SK-N-SH treated with all-trans-retinoic acid at 6 μM for 48 hours (cell line): ENCODE measurements at places on chromosomes 4 and X.

DNA sequence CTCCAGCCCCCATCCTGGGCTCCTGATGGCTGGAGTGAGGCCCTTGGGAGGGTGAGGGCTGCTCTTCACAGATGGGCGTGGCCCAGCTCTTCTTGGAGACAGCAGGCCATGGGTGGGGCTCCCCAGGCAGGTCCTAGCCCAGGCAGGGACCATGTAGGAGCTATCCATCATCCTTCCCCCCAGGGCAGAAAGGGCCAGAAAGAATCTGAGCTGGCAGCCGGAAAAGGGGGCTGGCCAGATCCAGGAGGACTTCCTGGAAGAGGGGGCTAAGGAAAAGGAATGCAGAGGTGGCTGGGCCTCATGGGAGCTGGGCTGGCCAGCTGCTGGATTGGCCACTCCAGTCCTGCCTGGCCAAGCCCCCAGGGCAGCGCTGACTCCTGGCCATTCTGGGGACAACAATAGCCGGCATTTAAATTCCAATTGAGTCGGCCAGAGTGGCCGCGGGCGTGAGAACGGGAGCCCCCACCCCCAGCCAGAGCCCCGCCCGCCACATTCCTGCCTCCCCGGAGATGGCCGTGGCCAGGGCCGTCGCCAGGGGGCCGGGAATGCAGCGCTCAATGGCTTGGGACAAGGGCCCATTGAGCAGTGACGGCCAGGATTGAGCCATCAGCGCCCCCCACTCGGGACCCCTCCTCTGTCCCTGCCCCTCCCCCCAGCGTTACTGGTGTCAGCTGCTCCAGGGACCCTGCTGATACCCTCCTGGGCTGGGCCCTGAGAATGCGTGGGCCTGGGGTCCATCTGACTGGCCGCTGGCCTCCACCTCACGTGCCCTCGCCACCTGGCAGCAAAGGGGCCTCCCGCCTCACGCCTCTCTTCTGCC, 15.1 kb upstream of the FGFR3 start:
- ATAC-seq = no peak

DNA sequence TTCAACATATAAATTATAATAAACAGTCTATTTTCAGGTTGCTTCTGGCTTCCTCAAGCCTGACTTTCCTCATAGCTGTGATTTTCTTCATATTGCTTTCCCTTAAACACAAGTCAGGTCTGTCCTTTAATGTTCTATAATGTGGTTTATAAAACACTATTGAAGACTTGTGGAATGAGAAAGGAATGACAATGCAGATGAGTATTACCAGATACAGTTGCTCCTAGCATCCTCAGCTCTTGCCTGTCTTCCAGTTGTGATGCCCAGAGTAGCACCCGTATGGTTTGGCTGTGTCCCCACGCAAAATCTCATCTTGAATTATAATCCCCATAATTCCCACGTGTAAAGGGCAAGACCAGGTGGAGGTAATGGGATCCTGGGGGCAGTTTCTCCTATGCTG, 265.7 kb upstream of the BOD1L1 start:
- ATAC-seq = peak; percentile 53

DNA sequence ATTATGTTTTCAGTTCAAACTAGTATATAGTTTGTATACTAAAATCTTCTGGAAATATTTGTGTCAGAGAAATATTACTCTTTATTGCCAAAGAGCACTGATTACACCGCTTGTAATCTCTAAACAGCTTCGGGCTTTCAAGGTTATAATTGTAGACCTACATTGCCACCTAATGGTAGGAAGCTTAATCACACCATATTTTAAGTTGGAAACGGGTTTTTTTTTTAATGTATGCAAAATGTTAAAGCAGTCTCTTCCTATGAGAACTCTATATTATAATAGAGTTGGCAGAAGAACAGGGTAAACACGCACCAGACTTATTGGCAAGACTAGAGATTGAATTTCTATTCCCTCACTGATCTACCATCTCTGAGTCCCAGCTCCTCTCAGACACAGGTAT, 19.5 kb upstream of the NFXL1 start:
- ATAC-seq = peak; percentile 51; the same call in 2 of the 3 replicates

DNA sequence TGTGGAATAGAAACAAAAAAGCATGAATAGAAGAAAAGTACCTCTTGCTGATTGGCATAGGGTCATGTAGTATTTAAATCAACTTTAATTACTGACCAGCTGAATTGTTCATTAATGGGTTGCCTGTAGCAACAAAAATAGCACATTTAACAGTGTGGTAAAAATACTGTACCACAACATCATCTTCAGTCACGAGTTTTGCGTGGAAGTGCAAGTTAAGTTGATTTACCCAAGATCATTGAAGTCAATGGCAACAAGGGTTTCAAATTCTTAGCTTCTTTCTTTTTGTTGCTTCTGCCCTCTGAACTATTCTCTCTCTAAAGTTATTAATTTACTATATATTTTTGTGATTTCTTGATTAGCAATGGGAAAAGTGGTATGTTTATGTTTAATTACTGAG, 526.6 kb downstream of the C4orf33 start:
- no peak for ATAC-seq

GRCh38 chr4:87012265-87012953, 77.6 kb downstream of the AFF1 start:
- ATAC-seq = no peak

DNA sequence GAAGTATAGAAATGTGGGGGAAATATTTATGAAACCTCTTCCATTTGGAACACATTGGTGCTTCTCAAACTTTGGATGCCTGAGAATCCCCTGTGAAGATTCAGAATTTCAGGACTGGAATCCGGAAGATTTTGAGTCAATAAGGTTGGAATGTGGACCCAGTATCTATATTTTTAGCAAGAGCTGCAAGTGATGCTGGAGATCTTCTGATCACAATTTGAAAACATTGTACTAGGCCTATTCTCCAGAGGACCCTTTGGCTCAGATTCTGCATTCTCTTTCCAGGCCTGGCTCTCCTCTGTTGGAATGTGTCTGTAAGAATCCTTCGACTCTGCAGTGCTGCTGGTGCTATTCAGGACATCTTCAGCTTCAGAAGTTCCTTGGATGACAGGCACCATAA, 2.4 kb upstream of the PKD2 start:
- ATAC-seq = no peak

- peak; percentile 73 for ATAC-seq
These were observed 14.1 kb downstream of the HPSE start for GRCh38 chr4:83320548-83320947.

GRCh38 chr4:14568351-14568750, 433.9 kb upstream of the CPEB2 start:
- no peak for ATAC-seq

- no peak for ATAC-seq
These were observed 58.5 kb upstream of the NUDT6 start for GRCh38 chr4:122980860-122981259.

DNA sequence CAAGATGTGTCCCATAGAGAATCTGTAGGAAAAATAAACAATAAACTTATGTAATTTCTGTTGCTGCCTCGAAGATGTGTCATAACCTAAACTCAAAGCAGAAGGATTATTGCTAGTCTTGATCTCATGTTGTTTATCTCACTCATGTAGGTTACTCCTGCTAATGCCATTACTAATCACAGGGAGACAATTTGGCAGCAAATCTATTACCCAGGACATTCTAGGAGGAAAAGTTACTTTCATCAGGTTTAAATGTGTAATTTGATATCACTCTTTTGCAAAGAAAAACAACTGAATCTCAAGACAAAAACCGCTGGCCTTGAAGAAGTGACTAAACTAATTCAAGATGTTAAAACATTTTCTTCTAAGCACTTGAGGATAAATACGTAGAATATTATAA, 34.0 kb downstream of the LDOC1 start:
- ATAC-seq = no peak

GRCh38 chr4:20444599-20445337, 193.1 kb downstream of the SLIT2 start:
- ATAC-seq = peak; percentile 76

DNA sequence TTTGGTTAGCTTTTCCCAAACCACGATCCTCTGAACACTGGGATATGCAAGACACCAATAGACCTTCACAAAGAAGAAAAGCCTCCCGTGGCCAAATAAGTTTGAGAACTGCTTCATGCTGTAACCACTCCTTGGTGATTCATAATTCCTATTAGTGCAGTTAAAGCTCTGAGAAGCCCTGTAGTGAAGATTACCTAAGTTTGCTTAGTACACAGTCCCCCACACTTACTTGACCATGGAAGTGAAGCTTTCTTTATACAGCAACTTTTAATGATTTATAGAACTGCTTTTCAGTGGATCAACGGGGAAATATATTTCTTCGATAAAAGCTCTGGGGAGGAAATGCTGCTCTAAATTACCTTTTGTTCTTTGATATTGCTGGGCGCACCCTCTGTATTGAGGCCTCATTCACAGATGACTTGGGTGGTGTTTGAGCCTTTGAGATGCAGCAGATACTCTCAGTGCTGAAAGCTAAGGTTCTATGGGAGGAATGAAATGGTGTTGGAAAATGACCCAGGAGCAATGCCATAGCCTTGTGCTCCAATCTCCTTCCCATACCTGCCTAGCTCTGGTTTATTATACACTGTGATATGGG, 67.4 kb downstream of the CBLL2 start:
- no peak for ATAC-seq

DNA sequence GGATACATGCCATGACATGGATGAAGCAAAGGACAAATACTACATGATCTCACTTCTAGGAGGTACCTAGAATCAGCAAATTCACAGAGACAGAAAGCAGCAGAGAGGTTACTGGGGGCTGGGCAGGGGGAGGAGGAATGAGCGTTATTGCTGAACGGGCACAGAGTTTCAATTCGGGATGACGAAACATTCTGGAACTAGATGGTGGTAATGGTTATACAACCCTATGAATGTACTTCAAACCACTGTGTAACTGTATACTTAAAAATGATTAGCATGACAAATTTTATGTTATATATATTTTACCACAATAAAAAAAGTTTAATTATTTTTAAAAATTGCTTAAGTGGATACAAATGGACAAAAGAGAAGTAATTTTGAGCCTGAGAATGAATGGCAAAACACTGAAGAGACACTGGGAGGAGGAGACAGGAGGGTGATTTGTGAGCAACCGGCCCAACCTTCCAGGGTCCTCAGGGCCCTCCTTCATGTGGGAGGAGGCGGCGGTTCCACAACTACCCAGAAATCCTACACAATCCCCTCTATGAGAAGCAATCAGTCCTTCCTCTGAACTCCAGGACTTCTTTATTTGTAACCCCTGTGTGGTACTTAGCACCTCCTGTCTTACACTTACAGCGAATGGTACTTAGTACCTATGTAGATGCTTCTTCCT, 14.1 kb downstream of the ACSL1 start:
- no peak for ATAC-seq

DNA sequence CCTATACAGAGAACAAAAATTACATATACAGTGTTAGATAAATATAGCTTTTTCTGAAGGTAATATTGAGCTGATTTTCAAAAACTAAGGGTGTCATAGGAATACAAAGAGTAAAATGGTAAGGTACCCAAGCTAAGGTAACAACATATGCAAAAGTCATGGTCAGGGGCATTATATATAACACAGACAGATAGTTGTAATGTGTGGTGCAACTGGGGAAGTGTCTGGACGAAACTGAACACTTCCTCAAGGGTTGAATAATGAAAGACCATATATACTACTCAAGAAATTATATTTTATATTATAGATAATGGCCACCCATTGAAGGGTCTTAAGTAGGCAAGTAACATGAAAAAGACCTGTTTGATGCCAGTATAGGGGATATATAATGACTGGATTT, 262.1 kb upstream of the CXXC4 start:
- no peak for ATAC-seq

- no peak for ATAC-seq
These were observed 547.0 kb upstream of the POU3F4 start for GRCh38 chrX:82961129-82961528.

- no peak for ATAC-seq
These were observed 87.1 kb downstream of the KDR start for GRCh38 chr4:55038176-55038890.

DNA sequence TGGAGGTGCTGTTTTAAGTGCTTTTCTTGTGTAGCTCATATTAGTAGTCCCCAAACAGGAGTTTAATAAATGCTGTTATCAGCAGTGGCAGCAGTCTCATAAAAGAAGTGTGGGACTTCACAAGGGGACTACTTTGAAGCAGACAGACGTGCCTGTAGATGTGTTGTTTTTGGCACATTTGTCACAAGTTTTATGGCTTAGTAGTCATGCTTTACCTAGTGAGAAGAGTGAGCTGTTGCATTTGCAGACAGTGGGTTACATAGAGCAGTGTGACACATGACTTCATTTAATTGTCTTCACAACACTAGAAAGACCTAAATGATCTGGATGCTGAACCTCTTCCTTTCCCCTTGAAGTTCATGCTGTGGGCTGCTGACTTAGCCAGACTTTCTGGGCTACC, 149.5 kb upstream of the MBNL3 start:
- no peak for ATAC-seq

DNA sequence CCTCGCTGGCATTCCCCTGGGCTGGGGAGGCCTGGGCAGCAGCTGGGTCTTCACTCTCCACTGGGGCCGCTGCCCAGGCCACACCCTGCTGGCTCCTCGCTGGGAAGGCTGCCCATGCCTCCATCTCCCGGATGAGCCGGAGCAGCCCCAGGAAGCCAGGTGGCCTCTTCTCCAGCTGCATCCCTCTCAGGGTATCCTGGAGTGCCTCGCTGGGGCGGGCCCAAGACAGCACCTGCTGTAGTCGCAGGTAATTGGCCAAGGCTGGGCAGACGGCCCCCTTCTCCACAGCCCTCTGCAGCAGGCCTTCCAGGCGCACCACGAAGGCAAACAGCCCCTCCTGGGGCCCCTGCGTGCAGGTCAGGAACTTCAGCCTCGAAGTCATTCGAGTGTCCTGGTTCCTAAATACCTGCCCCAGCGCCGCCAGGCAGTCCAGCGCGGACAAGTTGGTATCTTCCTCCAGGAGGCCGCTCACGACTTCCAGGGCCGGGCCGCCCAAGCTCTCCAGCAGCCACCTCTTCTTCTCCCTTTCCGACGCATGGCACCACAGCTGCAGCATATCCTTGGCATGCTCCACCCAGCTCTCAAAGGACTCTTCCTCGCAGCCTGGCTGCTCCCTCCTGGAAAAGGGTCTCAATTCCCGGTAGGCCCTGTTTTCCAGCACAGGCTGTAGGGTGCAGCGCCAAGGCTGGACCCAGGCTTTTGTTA, 3.7 kb downstream of the PNMA6E start:
- ATAC-seq = no peak

GRCh38 chr4:55612341-55612740, 20.3 kb upstream of the PDCL2 start:
- no peak for ATAC-seq

- ATAC-seq = no peak
These were observed 186.5 kb upstream of the SLC7A11 start for GRCh38 chr4:138428611-138429010.

- ATAC-seq = no peak
These were observed 183.4 kb downstream of the NPFFR2 start for GRCh38 chr4:72215198-72215597.

DNA sequence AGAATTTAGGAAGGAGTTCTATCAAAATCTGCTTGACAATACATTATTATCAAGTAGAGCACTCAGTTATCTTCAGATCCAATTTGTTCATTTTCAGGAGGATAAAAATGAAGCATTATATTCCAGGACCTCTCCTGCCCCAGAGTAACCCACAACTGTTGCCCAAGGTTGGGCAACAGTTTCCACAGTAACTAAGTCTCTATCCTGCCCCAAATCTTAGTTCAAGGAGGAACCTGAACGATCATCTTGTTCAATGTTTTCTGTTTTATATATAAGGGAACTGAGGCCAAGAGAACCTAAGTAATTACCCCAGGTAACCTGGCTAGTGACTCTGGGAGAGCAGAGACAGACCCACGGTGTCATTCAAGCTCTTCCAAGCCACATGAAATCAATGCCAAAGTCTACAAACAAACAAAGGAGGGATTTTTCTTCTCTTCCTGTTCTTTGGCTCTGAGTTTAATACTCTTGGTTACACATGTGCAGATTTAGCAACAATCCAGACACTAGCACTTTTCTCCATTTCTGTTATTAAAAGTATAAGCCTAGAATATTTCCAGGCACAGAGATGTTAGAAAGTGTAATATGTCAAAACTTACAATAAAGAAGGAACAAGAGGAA, 105.6 kb downstream of the C4orf51 start:
- ATAC-seq = no peak
